ENCODE measurements at places on chromosomes 3 and 15.

DNA sequence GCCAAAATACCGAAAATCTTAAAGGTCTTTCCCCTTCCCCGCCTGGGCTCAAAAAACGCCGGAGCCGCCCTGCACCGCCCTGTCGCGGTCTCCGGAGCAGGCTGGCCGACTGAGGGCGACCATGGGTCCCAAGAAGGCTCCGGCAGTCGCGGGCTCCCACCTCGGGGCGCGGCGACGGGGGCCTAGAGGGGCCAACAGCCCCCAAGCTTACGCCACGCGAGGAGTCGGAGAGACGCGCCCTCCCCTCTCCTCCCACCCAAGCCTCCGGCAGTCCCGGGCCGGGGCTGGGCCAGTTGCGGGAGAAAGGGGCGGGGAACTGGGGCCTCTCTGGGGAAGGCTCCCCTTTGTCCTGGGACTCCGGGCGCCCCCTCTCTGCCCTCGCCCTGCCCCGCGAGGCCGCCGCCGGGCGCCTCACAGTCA is 69.2 kb downstream of the GOLGA8B start:
- DNase-seq = peak; percentile 54

DNA sequence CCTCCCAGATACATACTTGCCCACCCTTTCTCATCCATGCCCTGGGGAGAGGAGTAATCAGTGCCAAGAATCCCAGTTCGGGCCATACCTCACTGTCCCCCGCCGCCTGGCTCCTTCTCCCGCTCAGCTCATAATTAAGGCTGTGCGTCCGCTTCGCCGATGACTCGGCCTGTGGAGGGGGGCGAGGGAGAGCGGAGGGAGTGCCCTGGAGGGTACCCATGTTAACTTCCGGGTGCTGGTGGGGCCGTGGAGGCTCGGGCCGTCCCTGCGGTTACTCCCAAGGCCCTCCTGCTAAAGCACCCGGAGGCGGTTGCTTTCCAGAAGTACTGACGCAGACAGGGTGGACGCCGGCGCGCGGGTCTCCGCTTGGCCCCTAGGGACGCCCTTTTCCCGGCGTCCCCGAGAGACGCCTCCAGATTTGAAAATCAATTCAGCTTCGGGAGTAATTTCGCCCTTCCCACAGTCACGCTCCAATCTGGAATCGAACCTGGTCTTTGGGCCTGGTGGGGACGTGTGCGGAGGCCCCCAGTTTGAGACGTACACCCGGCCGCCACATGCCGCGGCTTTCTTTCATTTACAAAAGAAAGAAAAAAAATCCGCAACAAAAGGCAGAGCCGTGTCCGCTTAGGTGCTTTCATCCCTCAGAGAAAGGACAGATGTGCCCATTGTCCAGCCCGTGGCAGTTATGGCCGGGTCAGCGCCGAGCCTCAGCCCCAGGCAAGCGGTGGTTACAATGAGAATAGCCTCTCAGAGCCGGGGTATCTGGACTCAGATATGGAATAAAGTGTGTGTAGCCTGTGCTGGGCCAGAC is 1.0 kb upstream of the ONECUT1 start:
- no peak for DNase-seq

DNA sequence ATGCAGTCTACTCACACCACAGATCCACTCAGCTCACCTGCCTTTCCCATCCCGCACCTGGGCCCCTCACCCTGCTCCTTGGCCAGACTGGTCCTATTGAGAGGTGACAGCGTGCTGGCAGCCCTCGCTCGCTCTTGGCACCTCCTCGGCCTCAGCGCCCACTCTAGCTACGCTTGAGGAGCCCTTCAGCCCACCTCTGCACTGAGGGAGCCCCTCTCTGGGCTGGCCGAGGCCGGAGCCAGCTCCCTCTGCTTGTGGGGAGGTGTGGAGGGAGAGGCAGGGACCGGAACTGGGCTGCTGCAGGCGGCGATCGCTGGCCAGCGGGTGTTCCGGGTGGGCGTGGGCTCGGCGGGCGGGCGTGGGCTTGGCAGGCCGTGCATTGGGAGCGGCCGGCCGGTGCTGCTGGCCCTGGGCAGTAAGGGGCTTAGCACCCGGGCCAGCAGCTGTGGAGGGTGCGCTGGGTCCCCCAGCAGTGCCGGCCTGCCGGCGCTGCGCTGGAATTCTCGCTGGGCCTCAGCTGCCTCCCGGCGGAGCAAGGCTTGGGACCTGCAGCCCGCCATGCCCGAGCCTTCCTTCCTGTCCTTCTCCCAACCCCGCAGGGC is 45.5 kb upstream of the USP3 start:
- DNase-seq = no peak

- DNase-seq = no peak
Measured at GRCh38 chr3:143484846-143485512, 363.3 kb downstream of the SLC9A9 start.

DNA sequence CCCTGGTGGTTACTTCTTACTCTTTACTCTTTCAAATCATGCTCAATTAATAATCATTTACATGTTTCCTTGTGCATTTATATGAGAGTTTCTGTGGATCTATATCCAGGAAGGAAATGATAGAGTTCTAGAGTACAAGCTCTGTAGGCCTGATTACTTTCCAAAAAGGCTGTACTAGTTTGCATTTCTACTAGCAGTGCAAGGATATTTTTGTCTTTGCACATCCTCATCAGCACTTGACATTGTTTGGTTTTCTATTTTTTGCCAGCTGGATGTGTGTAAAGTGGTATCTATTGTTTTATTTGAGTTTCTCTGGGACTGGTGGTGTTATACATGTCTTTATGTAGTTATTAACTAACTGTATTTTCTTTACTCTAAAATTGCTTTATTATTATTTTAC is 19.6 kb upstream of the SLC7A14 start:
- no peak for DNase-seq

DNA sequence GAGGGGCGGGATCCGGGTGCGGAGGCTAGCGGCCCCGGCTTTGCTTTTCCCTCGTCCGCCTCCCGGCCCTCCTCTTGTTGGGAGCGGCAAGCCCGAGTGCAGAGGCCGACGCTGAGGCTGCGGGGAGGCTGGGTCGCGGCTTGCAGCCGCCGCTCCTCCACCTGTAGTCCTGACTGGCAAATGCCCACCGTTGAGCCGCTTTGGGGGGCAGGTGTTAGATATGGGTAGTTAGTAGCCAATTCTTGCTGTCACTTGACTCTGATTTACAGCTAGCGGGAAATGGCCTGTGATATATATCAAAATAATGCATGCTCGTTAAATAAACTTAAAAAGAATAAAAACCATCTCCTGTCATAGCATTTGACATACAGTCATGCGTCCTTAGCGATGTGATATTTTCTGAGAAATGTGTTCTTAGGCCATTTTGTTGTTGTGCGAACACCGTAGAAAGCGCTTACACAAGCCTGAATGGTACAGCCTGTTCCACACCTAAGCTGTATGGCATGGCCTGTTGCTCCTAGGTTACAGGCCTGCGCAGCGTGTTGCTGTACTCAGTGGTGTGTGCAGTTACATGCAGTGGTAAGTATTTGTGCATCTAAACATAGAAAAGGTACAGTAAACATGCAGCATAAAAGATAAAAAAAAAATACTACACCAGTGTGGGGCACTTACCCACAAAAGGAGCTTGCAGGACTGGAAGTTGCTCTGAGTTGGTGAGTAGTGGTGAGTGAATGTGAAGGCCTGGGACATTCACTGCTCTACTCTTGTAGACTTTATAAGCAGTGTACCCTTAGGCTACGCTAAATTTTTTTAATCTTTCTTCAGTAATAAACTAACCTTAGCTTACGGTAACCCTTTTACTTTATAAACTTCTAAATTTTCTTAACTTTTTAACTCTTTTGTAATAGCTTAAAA is 873 bp downstream of the CAPN7 start:
- DNase-seq = no peak

DNA sequence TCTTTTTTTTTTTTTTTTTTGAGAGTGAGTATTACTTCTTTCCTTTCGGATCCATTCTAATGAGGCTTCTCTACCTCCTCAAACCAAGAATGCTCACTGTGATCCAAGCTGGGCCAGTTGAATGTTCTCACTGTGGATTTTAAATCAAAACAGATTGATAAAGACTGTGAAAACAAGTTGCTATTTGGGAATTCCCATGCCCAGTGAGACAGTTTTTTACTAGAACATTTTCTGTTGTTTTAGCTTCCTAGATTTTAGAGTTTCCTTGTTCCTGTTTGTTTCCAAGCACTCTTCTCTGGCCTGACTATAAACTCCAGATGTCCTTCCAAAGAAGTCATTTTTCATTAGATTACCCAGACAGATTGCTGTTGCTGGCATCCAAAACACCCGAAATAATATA is 60.1 kb upstream of the GALNT15 start:
- no peak for DNase-seq

DNA sequence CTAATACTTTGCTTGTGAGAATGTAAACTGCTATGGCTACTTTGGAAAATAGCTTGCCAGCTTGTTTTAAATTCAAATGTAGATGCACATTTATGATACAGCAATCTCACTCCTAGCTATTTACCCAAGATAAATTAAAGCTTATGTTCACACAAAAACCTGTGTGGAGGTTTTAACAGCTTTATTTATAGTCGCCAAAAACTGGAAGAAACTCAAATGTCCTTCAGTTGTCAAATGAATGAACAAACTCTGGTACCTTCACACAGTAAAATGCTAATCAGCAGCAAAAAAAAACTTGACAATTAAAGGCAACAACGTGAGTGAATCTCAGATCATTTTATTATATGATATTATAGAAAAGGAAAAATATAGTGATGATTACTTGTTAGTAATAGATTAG is 248.6 kb upstream of the NECTIN3 start:
- no peak for DNase-seq
